Fibroblast of lung (primary cell): ENCODE measurements at places on chromosomes 13 and 19. TPM values are rescaled to one million over a fixed set of nuclear protein-coding genes. Genes with fewer than 3 reads are reported as not detected.

INAFM1 gene
- total RNA-seq: 1.8 and 3.6 TPM in 2 replicates

AP1M2 gene
- total RNA-seq: 0.17 TPM in 1 of 2 replicates, not detected in the other

GPC6 gene
- 33.7 and 50.3 TPM in 2 replicates for total RNA-seq

SMAD9 gene
- total RNA-seq: 2.6 and 4.8 TPM in 2 replicates

ZNF414 gene
- total RNA-seq: 2.8 and 4.0 TPM in 2 replicates

FARP1 gene
- total RNA-seq: 21.6 and 50.9 TPM in 2 replicates

PDX1 gene
- not detected in 2 replicates for total RNA-seq

CEACAM19 gene
- 3.1 and 7.8 TPM in 2 replicates for total RNA-seq

SIGLEC8 gene
- not detected in 2 replicates for total RNA-seq

SOHLH2 gene
- 0.77 and 1.8 TPM in 2 replicates for total RNA-seq
